Neural progenitor cell (in vitro differentiated cells): ENCODE measurements at places on chromosomes 5 and 9.

- DNase-seq: no peak
Observed at GRCh38 chr5:108003178-108003577, 332.4 kb upstream of the EFNA5 start.

GRCh38 chr5:57041570-57041969 is 89.6 kb upstream of the MIER3 start:
- DNase-seq: no peak

DNA sequence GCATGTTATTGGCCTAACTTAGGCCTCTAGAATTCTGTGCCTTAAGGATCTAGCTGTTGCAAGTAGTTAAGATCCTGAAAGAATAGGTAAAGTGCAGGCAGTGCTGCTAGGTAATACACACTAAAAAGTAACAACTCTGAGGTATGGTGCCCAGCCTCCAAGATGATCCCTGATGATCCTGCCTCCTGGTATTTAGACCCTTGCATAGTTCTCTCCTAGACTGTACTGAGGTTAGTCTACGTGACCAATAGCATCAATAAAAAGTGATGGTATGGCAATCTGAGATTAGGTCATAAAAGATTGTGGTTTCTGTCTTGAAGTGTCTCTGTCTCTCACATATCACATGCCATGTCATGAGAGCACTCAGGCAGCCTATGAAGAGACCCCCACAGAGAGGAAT is 9.2 kb downstream of the TSTD2 start:
- DNase-seq: no peak

DNA sequence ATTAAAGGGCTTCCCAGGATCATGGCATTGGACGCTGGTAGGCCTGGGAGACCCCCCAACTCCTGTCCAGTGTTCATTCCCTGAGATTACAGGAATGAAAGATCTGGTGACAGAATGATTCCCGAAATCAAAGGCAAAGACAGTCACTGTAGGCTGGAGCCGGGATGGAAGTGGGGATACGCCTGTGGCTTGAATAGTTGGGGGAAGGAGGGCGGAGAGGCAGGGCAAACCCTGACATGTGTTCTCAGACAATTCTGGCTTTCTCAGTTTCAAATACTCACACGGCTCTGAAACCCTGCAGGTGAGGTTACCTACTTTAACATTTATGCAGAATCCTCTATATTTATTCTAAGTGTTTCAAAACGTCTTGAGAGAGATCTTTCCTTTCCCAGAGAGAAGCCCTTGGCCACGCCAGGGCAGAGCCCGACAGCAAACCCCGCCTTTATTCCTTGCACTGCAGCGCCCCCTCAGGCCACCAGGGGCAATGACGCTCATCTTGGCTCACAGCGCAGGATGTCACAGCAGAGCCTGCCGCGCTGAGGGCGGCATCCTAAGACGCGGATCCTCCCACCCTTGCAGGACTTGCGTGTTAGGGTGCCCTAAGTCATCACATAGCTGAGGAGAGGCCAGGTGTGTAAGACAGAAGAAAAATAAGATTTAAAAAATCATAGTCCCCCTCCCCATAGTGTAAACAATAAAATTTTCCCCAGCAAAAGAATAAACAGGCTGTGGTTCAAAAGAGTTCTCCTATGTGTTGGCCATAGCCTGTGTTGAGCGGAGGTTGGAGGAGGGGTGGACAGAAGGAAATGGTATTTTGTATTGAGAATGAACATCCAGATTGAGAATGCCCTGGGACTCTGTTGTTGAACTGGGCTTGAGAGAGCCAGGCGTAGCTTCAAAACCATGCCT is 284.5 kb downstream of the NTRK2 start:
- DNase-seq: peak; percentile 86

- DNase-seq: peak; percentile 16
Observed at GRCh38 chr5:2415678-2416077, 335.8 kb downstream of the IRX2 start.
